NCI-H1694 treated with DMSO at 0.1 percent for 48 hours (cell line): ENCODE measurements at places on chromosomes 2 and 18.

DNA sequence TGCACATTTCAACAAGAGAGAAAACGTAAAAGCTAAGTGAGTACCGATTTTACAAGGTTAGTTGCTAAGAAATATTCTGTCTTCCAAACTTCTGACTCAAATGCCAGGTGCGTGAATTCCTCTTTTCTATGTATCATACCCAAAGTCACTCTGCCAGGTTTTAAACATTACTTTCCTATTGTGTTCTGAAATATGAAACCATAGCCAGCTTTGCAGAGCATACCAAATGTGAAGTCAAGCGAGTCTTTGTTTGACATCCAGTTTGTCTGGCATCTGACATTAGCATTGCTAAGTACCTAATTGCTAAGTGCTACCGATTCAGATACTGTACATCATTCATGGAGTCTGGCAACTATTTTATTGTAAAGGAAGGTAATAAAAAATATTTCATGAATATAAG is 321.9 kb upstream of the GALNT5 start:
- DNase-seq, result peak; percentile 44

DNA sequence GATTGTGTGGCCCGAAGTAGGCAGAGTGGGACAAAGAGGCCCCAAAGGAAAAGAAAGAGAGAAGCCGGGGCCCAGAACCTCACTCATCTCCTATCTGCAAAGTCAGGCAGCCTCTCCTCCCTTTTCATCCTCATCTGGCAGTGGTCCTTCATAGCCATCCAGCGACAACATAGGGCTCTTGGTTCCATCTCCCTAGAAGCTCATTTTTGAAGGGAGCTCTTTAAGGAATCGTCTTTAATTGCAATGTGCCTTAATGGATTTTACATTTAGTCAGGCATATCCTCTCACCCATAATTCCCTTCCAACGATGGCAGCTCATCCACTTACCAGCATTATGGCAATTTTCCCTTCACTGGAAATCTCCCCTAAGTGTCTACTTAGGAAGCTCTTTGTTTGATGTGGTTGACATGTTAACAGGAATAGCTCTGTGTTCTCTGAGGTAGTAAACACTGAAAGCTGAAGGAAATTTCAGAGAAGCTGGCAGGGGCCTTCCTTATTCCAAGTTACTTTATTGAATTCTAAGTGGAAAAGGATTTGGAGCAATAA is 780.6 kb downstream of the TSN start:
- DNase-seq, result no peak

DNA sequence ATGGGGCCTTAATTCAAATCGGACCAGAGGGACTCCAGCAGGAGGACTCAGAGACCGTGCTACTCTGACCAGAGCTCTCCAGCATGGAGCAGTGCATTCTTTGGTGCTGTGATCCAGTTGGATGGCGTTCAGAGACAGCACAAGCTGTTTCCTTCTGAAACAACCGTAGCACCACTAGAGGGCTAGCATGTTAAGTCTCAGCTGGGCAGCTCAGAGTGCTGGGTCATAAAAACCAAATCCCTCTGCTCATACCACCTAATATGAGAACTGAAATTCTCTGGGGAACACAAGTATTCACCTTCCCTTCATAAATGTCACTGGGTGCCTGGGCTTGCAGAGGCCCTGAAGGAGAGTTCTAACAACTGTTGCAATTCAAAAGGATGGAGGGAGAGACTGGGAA is 97.7 kb upstream of the TFCP2L1 start:
- DNase-seq, result no peak

DNA sequence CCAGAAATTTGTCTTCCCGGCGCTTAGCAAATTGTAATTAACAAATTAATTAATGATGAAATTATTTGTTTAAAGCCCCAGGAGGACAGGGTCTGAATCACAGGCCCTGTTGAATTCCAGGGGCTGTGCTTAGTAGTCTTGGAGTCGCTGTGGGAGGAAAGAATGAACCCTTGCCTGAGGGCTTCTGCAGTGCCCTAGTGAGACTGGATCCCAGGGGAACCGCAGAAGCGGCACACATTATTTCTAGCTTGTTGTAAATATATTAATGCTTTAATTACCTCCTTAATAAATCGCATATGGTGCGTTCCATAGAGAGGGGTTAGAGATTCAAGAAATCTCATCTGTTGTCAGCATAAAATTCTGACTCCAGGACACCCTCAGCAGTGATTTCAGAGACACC is 235.4 kb downstream of the CELF4 start:
- DNase-seq, result no peak

- DNase-seq, result no peak
These were observed 92.4 kb upstream of the ITGA6 start for GRCh38 chr2:172334988-172335387.

GRCh38 chr18:36530676-36531405 is 233.3 kb downstream of the FHOD3 start:
- peak; percentile 82 for DNase-seq

- DNase-seq, result no peak
These were observed 38.4 kb downstream of the PELI1 start for GRCh38 chr2:64105670-64106461.

DNA sequence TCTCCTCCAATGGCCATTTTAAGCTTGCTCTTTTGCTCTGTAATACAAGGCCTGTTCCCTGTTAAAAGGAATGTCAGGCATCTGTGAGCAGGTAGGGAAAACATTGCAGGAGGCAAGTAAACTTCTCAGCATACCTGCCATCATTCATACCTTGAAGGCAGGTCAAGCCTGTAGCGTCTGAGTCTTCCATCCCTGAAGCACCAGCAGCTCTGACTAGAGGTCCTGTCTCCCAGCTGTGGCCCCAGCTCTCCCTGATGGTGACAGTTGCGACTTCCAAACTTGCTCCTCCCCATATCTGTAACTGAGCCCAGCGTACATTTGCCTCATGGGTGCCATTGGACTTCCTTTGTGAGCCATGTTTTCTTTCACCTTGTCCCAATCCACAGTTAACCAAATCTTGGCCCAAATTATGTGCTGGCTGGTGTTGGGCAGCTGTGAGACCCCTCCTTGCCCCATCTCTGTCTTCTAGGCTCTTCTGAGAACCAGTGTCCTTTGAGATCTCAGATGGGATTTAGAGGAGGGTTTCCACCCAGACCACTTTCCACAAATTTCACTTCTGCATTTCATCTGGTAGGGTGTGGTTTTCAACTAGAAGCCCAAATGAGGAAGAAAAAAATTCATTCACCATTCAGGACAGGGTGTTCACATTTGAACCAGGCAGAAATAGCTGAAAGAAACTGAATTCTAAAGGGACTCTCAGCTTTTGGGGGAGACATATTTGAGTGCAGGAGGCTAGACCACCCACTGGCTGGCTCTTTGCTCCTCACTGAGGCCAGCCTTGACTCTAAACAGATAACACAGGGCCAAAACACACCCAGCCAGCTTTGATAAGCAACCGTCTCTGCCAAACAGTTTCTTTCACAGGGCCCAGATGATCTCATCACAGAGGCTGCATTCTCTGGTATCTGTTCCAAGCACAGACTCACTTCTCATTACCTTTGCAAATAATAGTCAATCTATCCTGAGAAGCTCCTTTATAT is 66.4 kb upstream of the MSH2 start:
- no peak for DNase-seq

DNA sequence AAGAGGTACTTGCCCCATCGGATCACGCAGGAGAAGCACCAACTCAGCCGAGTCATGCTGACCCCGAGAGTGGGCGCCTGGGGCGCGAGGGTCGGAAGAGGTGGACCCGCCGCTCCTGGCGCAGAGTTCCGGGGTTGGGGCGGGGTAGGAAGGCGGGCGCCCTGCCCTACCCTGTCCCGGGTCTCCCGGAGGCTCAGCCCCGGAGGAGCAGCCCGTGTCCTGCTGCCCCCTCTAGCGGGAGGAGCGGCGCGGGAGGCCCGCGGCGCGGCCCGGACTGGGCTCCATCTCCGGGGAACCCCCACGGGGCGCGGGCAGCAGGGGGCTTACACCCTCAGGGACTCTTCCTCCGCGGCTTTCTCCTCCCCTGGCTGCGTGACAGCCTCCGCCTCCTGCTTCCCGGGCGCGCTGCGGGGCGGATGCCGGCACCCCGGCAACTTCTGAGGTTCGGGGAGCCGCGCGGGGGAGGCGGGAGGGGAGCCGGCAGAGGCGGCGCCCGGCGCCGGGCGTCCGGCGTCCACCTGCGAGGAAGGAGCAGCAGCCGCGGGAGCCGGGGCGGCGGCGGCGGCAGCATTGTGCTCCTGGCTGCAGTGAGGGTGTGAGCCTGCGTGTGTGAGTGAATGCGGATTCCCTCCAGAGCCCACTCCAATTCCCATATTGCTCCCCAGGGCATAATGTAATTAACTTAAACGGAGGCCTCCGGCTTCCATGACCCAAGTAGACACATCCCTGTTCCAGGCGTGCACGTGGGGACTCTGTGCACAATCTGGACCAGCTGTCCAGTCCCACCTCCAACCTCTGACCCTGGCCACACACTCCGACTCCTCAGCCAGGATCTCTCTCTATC is 7.6 kb upstream of the TNS1 start:
- DNase-seq, result no peak

GRCh38 chr18:30903566-30903965 is 139.0 kb downstream of the DSC3 start:
- no peak for DNase-seq

DNA sequence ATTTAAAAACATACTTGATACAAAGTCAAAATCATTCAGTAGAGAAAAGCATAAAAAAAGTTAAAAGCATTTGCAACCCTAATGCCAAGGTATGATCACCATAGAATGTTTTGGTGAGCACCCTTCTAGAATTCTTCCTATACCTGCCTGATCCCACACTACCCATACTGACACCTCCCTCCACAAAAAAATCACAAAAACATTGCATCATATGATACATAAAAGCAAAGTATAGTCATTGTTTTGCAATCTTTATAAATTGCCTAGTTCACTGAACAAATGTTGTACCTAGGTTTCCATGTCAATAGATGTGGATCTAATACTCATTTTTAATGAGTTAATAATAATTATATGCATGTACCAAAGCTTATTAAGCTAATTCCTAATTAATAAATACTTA is 54.1 kb downstream of the SLC9A4 start:
- DNase-seq, result no peak

DNA sequence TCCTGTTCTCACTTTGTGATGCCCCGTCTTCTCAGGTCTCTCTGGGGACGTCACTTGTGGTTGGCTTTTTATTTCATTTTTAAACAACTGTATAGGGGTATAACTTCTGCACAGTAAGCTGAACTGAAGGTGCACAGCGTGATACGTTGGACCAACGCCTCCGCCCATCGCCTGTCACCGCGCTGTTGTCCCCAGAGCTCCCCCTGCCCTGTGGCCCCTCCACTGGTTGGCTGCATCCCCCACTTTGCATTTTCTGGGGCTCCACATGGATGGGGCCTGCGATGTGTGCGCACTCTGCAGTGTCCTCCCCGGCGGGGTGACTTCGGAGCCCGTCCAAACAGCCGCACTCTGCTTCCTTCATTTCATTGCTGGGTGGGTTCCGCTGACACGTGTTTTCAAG is 14.3 kb downstream of the GPR35 start:
- no peak for DNase-seq

DNA sequence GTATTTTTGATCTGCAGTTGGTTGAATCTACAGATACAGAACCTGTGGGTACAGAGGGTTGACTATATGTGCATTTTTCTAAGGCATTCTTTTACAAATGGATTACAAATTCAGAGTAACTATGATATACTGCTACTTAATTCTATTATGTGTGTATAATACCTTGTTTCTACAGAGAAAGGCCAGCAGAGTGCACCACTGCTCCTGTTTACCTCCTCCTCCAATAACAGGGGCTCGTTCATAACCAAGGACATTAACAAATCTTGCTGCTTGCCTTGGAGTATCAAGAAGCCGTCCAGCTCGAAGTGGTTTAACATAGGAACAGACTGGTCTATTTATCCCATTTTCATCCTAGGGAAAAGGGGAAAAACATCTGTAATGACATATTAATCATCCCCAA is 16.4 kb downstream of the CEP76 start:
- peak; percentile 8 for DNase-seq

DNA sequence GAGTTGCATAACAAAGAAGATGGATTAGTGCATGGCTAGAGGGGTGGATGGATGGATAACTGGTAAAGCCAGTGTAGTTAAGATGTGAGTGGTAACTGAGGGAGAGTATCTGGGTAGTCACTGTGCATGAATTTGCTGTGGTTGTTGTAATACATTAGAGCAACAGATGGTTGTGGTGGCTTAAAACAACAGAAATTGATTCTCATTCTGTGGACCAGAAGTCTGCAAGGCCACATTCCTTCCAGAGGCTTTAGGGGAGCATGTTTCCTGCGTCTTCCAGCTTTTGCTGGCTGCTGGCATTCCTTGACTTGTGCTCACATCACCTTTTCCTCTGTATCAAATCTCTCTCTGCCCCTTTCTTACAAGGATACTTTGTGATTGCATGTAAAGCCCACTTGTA is 155.4 kb downstream of the ASB1 start:
- no peak for DNase-seq

DNA sequence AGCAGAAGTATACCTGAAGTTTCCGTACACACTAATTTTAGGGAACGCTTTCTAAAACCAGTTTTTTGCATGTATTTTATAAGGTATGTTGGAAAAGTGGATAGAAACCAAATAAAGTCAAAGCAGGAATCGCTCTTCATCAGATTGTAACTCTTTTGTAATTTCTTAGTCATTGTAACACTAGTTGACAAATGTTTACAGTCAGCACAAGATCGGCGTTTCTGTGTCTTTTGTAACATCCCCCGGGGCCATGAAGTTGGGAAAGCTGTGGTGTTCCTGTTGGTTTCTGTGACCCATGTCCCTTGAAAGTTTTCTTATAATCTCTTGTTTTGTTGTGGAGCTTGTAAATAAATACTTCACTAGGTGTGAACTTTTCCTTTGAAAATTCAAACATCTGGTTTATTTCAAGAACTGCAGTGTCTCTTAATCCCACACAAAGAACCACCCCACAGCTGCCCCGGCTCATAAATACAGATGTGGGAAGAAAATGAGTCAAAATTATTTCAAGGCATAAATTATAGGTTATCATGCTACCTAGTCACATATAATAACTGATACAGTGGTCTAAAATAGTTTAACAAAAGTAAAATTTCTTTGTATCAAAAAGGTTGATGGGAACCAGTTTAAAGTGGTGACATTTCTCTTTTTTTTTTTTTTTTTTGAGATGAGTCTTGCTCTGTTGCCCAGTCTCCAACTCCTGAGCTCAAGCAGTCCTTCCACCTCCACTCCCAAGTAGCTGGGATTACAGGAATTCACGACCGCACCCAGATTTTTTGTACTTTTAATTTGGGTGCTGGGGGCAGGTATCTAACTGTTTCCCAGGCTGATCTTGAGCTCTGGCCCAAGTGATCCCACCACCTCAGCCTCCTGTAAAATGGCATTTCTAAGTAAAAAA is 751 bp upstream of the NMI start:
- DNase-seq, result no peak

DNA sequence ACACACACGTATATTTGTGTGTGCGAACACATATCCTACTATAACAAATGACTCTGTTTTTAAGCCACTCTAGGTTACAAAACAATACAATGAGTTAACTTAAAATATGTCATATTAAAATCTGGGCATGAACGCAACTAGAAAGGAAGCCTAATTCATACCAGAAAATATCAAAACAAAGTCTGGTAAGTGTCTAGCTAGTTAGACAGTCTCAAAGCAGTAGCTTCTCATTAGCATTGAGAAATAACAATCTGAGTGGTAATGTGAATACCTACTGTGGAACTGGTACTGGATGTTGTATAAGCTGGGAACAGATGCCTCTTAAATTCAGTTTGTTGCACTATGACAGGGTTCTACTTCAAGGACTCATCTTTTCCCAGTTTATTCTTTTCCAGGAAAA is 32.5 kb upstream of the WIPF1 start:
- DNase-seq, result no peak

GRCh38 chr2:30445266-30445821 is 1.7 kb upstream of the LCLAT1 start:
- no peak for DNase-seq

GRCh38 chr2:6676241-6676640 is 189.5 kb downstream of the CMPK2 start:
- no peak for DNase-seq
